Lower lobe of right lung (tissue), 2 donors: ENCODE measurements at places on chromosomes 7 and 10. TPM values are rescaled to one million over a fixed set of nuclear protein-coding genes. Genes with fewer than 3 reads are reported as not detected.
A peak's percentile ranks its signal among the peaks of the same experiment; 100 is the strongest.

- no peak overlapping the region for H3K4me3 ChIP-seq
- no peak overlapping the region for H3K27ac ChIP-seq
- no peak for DNase-seq
- no peaks in the 10 kb centered on the region for H3K27me3 ChIP-seq
- no peaks in the 10 kb centered on the region for H3K36me3 ChIP-seq
These were observed 35.8 kb downstream of the CREB3L2 start for GRCh38 chr7:137965942-137966640.

EPHB6 gene
- total RNA-seq = 12.2 TPM

FAM20C gene
- total RNA-seq = 42.9 TPM

GRCh38 chr10:47418321-47418720, 34.2 kb upstream of the ZNF488 start:
- no peak overlapping the region for H3K27ac ChIP-seq
- no peaks in the 10 kb centered on the region for H3K4me1 ChIP-seq
- no peaks in the 10 kb centered on the region for H3K36me3 ChIP-seq
- peaks cover 3% of the 10 kb centered on the region for H3K27me3 ChIP-seq
- no peak overlapping the region for H3K4me3 ChIP-seq
- DNase-seq = no peak

- no peak overlapping the region for H3K4me3 ChIP-seq
- DNase-seq = no peak
- H3K27ac ChIP-seq = no peak overlapping the region
- no peaks in the 10 kb centered on the region for H3K27me3 ChIP-seq
These were observed 89.8 kb downstream of the SEMA3A start for GRCh38 chr7:84104826-84105225.

UCN3 gene
- 0.53 TPM for total RNA-seq

DNA sequence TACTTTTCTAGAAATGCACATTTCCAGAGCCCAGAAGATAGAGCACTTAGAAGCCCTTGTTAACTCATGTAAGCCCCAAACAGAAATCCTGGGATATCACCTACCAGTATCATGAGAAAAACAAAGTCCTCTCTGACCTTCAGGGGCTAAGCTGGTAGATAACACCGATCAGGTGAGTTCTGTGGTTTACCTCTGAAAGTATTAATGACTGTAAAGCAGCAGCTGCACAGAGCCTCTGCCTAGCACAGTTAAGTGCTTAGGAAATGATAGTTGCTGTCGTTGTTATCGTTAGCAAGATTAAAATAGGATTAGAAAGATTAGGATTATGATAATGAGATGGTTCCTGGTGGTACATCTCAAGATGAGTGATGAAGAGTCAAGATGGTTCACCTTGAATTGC, 64.9 kb downstream of the PLXNA4 start:
- no peak overlapping the region for H3K4me3 ChIP-seq
- no peak for DNase-seq
- no peaks in the 10 kb centered on the region for H3K4me1 ChIP-seq
- H3K27me3 ChIP-seq = no peaks in the 10 kb centered on the region
- H3K36me3 ChIP-seq = no peaks in the 10 kb centered on the region
- no peak overlapping the region for H3K27ac ChIP-seq

- no peak overlapping the region for H3K27ac ChIP-seq
- H3K27me3 ChIP-seq = no peaks in the 10 kb centered on the region
- no peaks in the 10 kb centered on the region for H3K4me1 ChIP-seq
- H3K36me3 ChIP-seq = no peaks in the 10 kb centered on the region
- H3K4me3 ChIP-seq = no peak overlapping the region
These were observed 352.2 kb downstream of the PRPF18 start for GRCh38 chr10:13938950-13939349.

DNA sequence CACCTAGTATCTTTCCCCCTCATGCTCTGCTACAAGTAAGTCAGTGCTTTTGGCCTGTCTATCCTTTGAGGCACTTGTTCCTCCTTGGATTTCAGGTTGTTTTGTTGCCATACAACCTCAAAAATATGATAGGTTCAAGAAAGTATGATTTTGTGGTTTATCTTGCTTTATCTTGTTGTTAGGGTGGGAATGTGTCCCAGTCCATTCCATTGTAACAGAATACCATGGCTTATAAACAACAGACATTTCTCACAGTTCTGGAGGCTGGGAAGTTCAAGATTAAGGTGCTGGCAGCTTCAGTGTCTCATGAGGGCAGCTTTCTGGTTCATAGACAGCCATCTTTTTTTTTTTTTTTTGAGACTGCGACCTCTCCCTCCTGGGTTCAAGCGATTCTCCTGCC, 72.1 kb downstream of the TMEM270 start:
- no peak for DNase-seq
- H3K4me3 ChIP-seq = no peak overlapping the region
- no peak overlapping the region for H3K27ac ChIP-seq
- no peaks in the 10 kb centered on the region for H3K27me3 ChIP-seq

GRCh38 chr7:901388-902154, 25.2 kb downstream of the GET4 start:
- peak; percentile 89 for DNase-seq
- peaks cover 40% of the 10 kb centered on the region for H3K36me3 ChIP-seq
- no peak overlapping the region for H3K27ac ChIP-seq
- H3K27me3 ChIP-seq = no peaks in the 10 kb centered on the region

GRCh38 chr10:28253169-28253785, 49.6 kb downstream of the MPP7 start:
- no peaks in the 10 kb centered on the region for H3K27me3 ChIP-seq
- H3K27ac ChIP-seq = peak overlapping the region; percentile 7
- no peak for DNase-seq
- peaks cover 18% of the 10 kb centered on the region for H3K4me1 ChIP-seq

SOSTDC1 gene
- total RNA-seq = 8.7 TPM

GRCh38 chr7:131302876-131303707, 24.6 kb upstream of the MKLN1 start:
- no peaks in the 10 kb centered on the region for H3K36me3 ChIP-seq
- H3K27me3 ChIP-seq = no peaks in the 10 kb centered on the region
- no peak overlapping the region for H3K4me3 ChIP-seq
- H3K27ac ChIP-seq = no peak overlapping the region

DNA sequence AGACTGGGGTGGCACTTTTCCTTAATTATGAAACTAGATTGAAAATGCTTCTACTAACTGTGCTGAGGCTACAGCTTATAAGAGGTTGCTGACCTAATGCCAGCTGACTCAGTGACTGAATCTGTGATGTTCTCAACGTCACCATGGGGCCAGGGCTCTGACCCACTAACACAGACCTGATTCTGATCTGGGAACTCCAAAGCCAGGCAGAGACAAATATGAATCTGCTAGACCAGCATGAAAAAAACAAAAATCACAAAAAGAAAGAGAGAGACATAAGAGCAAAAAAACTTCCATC, 16.1 kb downstream of the USP6NL start:
- no peak for DNase-seq
- no peak overlapping the region for H3K4me3 ChIP-seq
- H3K27me3 ChIP-seq = no peaks in the 10 kb centered on the region
- no peaks in the 10 kb centered on the region for H3K36me3 ChIP-seq
- no peak overlapping the region for H3K27ac ChIP-seq
- peaks cover 8% of the 10 kb centered on the region for H3K4me1 ChIP-seq

CPXM2 gene
- total RNA-seq = 6.3 TPM

- peaks cover 7% of the 10 kb centered on the region for H3K36me3 ChIP-seq
- DNase-seq = no peak
- no peak overlapping the region for H3K4me3 ChIP-seq
- peaks cover 81% of the 10 kb centered on the region for H3K4me1 ChIP-seq
- H3K27ac ChIP-seq = peak overlapping the region; percentile 59
- no peaks in the 10 kb centered on the region for H3K27me3 ChIP-seq
These were observed 56.4 kb downstream of the HIPK2 start for GRCh38 chr7:139721417-139721816.

FAM25C gene
- not detected for total RNA-seq

SCIN gene
- total RNA-seq = 21.1 TPM

GRCh38 chr10:46040004-46040403, 6.1 kb downstream of the MSMB start:
- H3K27me3 ChIP-seq = no peaks in the 10 kb centered on the region
- H3K4me3 ChIP-seq = no peak overlapping the region
- no peaks in the 10 kb centered on the region for H3K36me3 ChIP-seq
- H3K4me1 ChIP-seq = no peaks in the 10 kb centered on the region

DNA sequence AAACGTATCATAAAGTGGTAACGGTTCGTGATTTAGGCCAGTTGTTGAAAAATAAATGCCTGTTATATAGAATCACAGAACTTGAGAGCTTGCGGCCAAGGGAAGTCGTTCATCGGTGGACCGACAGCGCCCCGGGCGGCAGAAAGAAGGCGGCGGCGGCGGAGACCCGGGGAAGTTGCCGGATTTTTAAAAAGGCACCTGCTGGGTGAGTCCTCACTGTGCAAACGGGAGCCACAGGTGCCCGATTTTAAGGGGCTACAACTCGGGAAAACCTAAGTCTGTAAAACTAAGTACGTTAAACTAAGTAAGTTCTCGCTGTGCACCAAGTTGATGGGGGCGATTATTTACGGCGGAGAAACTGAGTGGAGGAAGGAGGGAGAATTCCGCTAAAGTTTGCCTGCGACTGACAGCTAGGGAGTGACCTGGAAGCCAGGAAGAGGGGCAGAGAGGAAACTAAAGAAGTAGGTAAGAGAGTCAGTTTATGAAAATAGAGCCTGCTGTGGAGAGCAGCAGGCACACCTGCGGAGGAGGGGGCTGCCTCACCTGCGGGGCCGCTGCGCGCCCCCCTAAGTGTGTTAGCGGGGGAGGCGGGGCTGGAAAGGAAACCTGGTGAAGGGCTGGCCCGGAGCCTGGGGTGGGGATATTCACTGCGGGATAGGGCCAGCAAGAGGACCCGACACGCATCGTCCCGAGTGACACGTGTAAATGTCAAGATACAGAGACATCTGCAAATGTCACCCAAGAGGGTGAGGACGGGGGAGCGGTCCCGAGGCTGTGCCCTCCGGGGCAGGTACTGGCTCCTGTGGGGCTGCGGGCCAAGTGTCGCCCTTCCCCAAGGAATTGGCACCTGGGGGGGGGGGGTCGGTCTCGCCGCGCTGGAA, 996 bp downstream of the ADAM12 start:
- H3K27ac ChIP-seq = no peak overlapping the region
- peaks cover 9% of the 10 kb centered on the region for H3K4me1 ChIP-seq
- no peaks in the 10 kb centered on the region for H3K36me3 ChIP-seq
- peaks cover 52% of the 10 kb centered on the region for H3K27me3 ChIP-seq
- H3K4me3 ChIP-seq = peak overlapping the region; percentile 52
- peak; percentile 63 for DNase-seq

DKK1 gene
- total RNA-seq = 2.5 TPM

DNA sequence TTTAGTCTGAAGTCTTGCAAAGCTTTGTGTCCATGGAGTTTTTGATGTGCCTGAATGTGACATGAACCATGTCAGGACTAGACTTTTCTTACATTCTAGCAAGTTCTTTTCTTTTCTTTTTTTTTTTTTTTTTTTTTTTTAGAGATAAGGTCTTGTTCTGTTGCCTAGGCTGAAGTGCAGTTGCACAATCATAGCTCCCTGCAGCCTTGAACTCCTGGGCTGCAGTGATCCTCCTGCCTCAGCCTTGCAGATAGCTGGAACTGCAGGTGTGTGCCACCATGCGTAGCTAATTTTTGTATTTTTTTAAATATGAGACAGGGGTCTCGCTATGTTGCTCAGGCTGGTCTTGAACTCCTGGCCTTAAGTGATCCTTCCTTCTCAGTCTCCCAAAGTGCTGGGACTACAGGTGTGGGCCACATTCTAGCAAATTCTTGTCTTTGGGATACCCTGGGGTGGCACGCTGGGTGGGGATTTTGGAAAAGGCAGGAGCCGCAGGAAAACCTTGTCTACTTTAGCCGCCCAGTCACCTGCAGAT, 152.8 kb downstream of the SVIL start:
- no peak overlapping the region for H3K4me3 ChIP-seq
- peaks cover 83% of the 10 kb centered on the region for H3K36me3 ChIP-seq
- H3K4me1 ChIP-seq = peaks cover 7% of the 10 kb centered on the region
- H3K27ac ChIP-seq = no peak overlapping the region
- no peaks in the 10 kb centered on the region for H3K27me3 ChIP-seq
- DNase-seq = no peak

- no peaks in the 10 kb centered on the region for H3K4me1 ChIP-seq
- H3K27ac ChIP-seq = no peak overlapping the region
- no peak overlapping the region for H3K4me3 ChIP-seq
- no peak for DNase-seq
- H3K36me3 ChIP-seq = no peaks in the 10 kb centered on the region
These were observed 219.7 kb downstream of the EBF3 start for GRCh38 chr10:129744134-129745111.

MEOX2 gene
- total RNA-seq = 17.1 TPM

DNA sequence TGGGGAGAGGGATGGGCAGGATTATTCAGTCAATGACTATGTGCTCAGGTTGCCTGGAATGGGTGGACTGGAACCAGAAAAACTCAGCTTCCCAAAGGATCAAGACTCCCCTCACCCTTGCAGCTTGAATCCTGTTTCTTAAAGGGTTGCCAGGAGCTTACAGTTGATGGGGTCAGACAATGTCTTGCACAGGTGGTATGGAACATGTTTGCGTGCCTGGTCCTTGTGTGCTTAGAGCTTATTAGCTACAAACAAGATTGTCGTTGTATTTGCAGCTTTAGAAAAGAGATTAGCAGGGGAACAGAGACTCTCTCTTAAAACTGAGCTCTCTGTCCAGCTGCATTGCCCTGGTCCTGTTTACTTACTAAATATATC, 56.9 kb downstream of the PRR15 start:
- H3K27me3 ChIP-seq = peaks cover 6% of the 10 kb centered on the region
- H3K4me3 ChIP-seq = no peak overlapping the region
- no peaks in the 10 kb centered on the region for H3K4me1 ChIP-seq
- no peaks in the 10 kb centered on the region for H3K36me3 ChIP-seq
- H3K27ac ChIP-seq = no peak overlapping the region
- no peak for DNase-seq
